ENCODE measurements at places on chromosomes 11 and 22. TPM values are rescaled to one million over a fixed set of nuclear protein-coding genes. Genes with fewer than 3 reads are reported as not detected.

- no peak for DNase-seq
Observed at GRCh38 chr11:76692956-76693355, 22.4 kb upstream of the LRRC32 start.

DNA sequence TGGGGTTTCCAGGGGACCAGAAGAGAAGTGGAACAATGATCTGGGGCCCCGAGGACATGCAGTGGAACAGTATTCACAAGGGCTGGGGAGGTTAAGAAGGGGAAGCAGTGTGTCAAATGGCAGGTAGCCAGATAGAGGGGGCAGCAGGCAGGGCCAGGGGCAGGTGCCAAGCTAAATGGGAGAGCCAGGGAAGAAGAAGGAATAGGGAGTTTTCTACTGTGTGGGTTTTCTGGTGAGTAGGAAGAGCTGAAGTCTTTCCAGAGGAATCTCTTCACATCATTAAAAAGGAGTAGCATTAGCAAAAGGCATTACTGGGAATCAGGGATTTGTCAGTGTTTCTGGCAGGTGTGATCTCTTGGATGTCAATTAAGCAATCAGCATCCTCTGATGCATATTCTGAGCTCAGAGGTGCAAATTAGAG lies 55.8 kb downstream of the IRAG1 start:
- no peak for DNase-seq

DNA sequence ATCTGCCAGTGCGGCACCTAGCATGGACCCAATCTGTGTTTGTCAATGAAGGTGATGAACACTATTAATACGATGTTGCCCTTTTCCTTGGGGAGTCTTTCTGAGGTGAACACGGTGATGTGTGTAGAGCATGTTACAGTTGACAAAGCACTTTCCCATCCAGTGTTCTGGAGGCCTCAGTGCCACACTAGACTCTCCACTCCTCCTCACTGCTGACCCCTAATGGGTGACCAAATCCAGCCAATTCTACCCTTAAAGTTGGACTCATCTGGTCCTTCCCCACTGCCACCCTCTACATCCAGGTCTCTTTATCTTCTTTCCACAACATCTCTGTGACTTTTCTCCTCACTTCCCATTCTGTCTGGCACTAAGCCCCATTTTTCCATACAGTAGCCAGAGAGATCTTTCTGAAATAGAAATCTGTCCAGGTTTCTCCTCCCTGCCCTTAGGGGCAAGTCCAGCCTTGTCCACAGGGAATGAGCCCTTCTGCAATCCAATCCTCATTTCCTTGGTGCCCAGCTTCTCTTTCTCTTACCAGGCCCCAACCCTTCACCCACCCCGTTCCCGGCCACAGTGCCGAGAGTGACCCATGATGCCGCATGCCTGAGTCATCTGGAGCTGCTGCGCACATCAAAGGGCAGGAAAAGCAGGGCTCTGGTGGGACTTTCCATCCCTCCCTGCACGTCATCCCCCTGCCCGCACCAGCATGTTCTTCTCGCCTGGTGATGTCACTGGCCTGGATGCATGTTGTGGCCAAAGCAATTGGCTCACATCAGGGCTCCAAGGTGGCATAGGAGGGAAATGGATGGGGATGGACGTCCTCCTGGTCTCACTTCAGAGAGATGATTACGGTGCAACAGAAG lies 64.2 kb downstream of the RASSF10 start:
- DNase-seq, result no peak

DNA sequence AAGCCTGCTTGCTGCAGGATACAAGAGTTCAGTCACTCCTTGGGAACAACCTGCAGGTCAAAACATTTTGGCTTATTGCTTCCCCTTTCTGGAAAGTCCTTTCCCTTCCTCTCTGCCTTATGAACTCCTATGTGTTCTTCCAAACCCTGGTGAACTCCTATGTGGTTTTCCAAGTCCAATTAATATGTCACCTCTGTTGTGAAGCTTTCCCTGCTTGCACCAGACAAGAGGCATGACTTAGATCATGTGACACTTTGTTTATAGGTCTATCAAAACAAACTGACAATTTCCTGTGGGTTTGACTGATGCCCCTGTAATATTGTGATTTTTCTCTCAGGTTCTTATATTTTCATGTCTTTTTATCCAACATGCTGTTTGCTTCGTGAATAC lies 64.2 kb downstream of the ENDOD1 start:
- DNase-seq, result no peak

- DNase-seq, result no peak
Observed at GRCh38 chr11:131248588-131248987, 121.8 kb upstream of the NTM start.

GRCh38 chr11:55942785-55943392 lies 6.7 kb upstream of the OR5I1 start:
- no peak for DNase-seq

- no peak for DNase-seq
Observed at GRCh38 chr11:62127941-62128770, 4.3 kb downstream of the INCENP start.

DNA sequence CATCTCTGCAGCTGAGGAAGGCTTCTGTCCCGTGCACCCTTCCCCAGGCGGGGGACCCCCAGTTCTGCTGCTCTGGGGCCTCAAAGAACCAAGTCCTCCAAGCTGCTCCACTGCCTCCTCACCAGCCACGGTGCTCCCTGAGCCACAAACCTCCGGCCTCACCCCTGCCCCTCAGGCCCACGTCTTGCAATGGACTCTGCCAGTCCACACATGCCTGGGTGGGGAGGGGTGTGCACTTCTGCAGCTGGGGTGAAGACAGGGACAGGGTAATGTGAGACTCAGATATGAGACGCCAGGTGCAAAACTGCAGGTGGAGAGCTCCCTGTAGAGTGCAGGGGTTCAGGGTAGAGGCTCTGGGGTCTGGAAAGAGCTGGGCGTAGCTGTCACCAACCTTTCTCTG lies 3.2 kb upstream of the PTDSS2 start:
- DNase-seq, result no peak

GRCh38 chr22:24841261-24841660 lies 35.2 kb downstream of the SGSM1 start:
- no peak for DNase-seq

- no peak for DNase-seq
Observed at GRCh38 chr22:41935015-41935351, 8.4 kb upstream of the TNFRSF13C start.

MS4A7 gene
- 16.0 TPM for total RNA-seq

GRCh38 chr22:23836692-23837495 lies 1.9 kb downstream of the DERL3 start:
- DNase-seq, result no peak

DNA sequence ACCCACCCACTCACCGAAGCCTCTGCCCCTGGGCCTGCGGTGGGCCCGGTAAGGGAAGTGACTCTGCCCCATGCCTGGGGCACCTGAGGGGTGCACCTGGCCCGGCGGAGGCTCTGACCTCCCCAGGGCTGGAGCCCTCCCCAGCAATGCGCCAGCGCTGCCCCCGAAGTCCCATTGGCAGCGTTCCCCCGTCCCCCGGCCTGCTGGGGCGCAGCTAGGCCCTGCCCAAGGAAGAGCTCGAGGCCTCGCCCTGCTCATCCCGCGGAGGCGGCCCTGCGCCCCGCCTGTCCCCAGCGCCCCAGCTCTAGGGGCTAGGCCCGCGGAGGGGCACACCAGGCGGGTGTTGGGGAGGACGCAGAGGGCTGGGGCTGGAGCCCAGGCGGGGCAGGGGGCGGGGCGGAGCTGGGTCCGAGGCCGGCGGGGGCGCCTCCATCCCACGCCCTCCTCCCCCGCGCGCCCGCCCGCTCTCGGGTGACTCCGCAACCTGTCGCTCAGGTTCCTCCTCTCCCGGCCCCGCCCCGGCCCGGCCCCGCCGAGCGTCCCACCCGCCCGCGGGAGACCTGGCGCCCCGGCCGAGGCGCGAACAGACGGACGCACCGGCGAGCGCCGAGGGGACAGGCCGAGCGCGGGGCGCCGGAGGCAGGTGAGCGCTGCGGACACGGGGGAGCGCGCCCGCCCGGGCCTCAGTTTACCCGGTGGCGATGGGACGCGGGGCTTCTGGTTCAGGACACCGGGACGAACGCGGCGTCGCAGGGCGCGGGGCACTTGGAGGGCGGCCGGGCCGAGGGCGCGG lies at the start of gene EPS8L2:
Gene EPS8L2 (plus strand): TSS at position 586 of the 793 bp plus-strand sequence. CDS start 3,177 bp downstream, outside the sequence.
- no peak for DNase-seq

RRP7A gene
- total RNA-seq, result 19.4 TPM

DDT gene
- total RNA-seq, result 147 TPM

DNA sequence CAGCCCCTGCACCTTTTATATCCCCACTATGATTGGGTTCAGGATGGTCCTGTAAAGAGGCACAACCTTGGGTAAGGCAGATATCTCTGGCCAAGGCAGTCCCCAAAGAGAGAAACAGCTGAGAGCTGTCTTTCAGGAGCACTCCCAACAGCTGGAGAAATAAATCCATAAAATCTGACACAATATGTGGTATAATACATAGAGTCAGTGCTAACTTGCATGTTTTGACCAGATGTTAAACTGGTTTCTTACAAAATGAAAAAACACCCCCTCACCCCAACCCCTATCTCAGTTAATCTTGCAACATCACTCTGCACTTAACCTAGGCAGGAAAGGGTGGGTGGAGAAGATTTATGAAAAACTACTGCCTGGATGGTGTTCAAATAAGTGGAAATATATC lies 44.0 kb upstream of the C11orf87 start:
- DNase-seq, result no peak

DNA sequence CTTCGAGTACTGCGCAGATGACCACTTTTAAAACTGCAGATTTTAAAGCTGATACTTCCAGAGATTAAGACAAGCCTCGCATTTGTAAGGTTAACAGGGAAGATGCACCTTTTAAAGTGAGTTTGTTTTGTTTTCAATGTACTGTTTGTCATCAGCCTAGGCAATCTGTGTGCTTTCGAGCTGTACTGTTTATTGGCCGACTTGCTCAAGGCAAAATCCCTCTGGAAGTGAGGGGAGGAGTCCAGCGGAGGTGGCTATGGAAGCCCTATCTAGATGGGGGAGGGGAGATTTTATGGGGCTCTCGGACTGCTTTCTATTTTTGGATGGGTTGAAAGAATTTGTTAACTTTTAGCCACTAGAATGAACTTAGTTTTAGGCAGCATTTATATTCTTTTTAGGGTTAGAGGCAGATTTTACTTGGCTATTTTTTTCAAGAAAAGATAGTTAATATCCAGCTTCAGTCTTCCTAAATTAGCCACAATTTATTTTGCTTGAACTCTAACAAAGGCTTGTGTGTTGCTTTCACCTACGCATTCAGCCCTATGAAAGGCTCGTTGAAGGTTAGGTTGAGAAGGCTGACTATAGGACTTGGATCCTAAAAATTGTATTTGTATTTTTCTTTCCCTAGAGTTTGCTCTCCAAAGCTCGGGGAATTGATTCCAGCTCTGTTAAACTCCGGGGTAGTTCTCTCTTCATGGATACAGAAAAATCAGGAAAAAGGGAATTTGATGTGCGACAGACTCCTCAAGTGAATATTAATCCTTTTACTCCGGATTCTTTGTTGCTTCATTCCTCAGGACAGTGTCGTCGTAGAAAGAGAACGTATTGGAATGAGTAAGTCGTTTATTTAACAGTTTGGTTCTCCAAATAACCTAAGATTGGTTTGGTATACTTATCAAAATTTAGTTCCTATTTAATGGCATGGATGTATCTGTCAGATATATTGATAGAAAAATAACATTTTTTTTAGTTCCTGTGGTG lies 2.1 kb downstream of the WEE1 start:
- DNase-seq, result peak; percentile 77

DNA sequence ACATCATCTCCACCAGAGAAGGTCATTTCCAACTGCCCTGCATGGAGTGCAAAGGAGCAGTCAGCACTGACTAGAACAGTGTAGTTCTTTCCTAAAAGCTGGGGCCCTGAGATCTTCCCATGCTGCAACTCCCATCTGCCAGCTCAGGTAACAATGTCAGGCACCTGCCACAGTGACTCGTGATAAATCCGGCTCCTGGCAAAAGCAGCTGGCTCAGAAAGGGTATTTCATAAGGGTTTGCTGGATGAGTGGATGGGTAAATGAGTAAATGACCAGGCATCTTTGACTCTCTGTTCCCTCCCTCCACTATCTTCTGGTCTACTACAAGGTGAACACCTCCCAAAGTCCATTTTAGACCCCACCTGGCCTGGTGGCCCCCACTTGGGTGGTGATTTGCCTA lies 403.6 kb downstream of the NXPE2 start:
- no peak for DNase-seq

ZFP91 gene
- 50.5 TPM for total RNA-seq

DNA sequence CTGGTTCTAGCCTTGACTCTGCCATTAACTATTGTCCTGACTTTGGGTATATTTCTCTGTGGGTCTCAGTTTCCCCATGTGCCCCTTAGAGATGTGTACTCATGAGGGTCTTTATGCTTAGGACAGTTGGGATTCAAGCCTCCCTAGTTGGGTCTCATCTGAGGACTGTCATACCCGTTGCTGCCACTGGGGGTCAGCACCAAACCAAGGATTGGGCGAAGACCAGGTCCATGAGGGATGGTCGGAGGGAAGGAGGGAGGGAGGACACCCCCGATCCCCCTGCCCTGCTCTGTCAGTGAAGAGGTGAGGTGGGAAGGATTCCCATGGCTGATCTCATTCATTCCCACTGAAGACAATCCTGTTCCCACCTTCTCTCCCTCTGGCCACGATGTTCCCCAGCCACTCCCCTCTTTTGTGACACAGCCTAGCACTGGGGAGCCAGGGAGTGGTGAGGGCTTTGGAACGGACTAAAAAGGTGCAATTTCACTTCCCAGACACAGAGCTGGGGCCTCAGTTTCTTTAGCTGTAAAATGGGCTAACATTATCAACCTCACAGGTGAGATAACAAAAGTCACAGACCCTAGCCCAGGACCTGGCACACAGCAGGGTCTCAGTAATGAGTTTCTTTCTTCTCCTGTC lies 12.4 kb upstream of the KLHL35 start:
- DNase-seq, result peak; percentile 78

BATF2 gene
- total RNA-seq, result 1.1 TPM

- DNase-seq, result no peak
Observed at GRCh38 chr22:42637555-42637954, 2.8 kb downstream of the ATP5MGL start.

- no peak for DNase-seq
Observed at GRCh38 chr11:112613051-112613972, 347.9 kb upstream of the NCAM1 start.

AP2A2 gene
- total RNA-seq, result 28.8 TPM

GRCh38 chr22:31739795-31740201 lies 10.1 kb downstream of the PRR14L start:
- DNase-seq, result no peak

DNA sequence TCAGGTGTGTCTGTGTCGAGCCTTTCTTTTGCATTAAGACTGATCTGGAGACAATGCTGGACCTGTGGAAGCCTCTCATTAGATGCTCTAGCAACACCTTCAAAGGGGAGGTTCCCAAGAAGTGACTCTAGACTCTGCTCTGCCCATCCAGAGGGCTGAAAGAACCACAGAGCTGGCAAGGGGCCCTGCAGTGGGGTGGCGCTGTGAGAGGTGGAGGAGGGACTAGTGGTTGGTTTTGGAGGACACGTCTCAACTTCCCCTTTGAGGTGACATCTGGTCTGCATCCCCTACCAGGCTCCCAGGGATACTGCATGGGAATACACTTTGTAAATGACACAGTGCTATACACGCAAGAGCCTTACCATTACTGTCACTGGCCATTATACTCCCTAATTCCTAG lies 34.2 kb upstream of the SYT13 start:
- DNase-seq, result peak; percentile 21

GRCh38 chr11:18700375-18700774 lies 1.8 kb downstream of the TMEM86A start:
- no peak for DNase-seq

- DNase-seq, result no peak
Observed at GRCh38 chr11:17793642-17794170, 59.1 kb downstream of the KCNC1 start.

TMPRSS4 gene
- total RNA-seq, result not detected

OR2AG1 gene
- not detected for total RNA-seq

All from right atrium auricular region (tissue), 2 donors.